ENCODE measurements at places on chromosomes 16 and 17.

DNA sequence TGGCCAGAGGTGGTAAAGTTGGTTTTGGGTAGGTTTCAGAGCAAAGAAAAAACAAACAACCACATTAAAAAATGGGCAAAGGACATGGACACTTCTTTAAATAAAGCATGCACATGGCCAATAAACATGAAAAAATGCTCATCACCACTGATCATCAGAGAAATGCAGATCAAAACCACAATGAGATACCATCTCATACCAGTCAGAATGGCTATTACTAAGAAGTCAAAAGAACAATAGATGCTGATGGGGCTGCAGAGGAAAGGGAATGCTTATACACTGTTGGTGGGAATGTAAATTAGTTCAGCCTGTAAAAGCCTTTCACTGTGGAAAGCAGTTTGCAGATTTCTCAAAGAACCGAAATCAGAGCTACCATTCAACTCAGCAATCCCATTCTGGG lies 598.4 kb upstream of the SOX9 start:
- no peaks in the 10 kb centered on the region for H3K36me3 ChIP-seq
- H3K4me3 ChIP-seq, result no peak overlapping the region
- no peaks in the 10 kb centered on the region for H3K27me3 ChIP-seq
- H3K27ac ChIP-seq, result no peak overlapping the region
- H3K4me1 ChIP-seq, result no peaks in the 10 kb centered on the region
- no peak for DNase-seq

DNA sequence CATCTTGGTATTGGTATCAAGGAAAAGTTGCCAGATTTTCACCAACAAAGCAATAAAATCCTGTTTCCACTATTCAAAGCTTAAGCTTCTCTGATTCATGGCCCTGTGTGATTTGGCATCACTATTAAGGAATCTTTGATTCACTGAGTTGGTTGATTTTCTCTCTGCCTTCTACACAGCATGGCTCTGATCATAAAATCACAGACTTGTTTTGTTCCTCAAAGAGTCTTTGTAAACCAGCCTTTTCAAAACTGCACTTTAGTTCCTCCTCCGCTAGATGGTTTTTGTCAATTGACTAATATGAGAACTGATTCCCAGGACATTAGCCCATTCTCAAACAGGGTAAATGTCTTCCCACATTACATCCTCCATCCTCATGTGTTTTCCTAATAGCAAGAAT lies 197.6 kb downstream of the DNAH9 start:
- no peaks in the 10 kb centered on the region for H3K36me3 ChIP-seq
- H3K4me3 ChIP-seq, result no peak overlapping the region
- no peak for DNase-seq
- H3K27me3 ChIP-seq, result no peaks in the 10 kb centered on the region
- H3K4me1 ChIP-seq, result no peaks in the 10 kb centered on the region
- H3K27ac ChIP-seq, result no peak overlapping the region

DNA sequence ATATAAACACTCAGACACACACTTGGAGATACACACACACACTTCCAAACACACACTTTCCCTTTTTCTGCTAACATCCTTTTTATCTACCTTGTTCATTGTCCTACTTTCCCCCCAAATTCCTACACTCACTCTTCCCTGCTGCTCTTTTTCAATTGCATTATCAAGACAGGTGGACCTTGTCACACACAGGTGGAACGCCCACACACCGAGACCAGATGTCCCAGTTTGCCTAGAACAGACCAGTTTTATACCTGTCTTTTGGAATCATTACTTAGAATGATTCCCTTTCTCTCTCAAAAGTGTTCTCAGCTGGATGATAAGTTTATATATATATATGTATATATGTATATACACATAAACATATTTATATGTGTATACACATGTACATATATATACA lies 50.7 kb upstream of the ARHGAP44 start:
- no peaks in the 10 kb centered on the region for H3K36me3 ChIP-seq
- no peak overlapping the region for H3K4me3 ChIP-seq
- no peaks in the 10 kb centered on the region for H3K4me1 ChIP-seq
- H3K27me3 ChIP-seq, result no peaks in the 10 kb centered on the region

DNA sequence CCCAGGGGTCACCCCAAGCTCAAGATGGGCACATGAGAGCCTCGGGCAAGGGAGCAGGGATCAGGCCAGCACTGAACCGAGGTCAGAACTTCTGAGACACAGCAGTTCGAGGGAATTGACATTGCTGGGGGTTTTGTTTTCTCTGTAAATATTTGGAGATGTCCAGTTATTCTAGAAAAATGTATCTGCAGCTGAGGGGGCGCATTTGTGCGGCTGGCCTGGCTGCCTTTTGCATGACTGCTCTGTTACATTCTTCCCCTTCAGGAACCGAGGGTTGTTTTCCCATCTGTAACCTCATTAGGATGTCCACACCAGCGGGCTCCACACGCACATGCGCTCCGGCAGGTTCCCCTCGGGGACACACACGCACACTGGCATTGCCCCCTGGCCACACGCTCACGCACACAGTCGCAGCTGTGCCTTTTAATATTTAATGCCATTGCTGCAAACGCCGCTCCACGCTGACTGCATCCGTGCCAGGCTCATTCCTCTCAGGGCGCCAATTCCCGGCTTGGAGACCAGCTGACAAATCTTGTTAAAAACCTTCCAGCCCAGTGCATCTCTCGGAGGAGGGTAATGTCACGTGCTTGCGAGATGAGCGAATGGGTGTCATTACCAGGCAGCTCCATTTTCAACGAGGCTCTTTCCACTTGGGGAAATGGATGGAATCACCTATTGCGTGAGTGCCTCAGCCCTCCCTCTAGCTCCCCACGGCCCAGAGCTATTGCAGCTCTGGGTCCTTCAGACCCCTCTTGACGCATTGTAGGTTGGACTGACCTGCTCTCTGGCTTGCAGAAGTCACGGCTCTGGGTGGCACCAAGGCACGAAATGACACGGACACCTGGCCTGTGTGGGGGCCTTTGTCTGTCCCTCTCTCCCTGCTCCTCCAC lies 13.1 kb downstream of the CCR7 start:
- DNase-seq, result no peak
- H3K27ac ChIP-seq, result no peak overlapping the region
- no peak overlapping the region for H3K4me3 ChIP-seq
- H3K4me1 ChIP-seq, result peaks cover 25% of the 10 kb centered on the region
- H3K36me3 ChIP-seq, result no peaks in the 10 kb centered on the region
- H3K27me3 ChIP-seq, result peaks cover 8% of the 10 kb centered on the region

- H3K36me3 ChIP-seq, result peaks cover 7% of the 10 kb centered on the region
- H3K27me3 ChIP-seq, result no peaks in the 10 kb centered on the region
- no peak for DNase-seq
- H3K4me1 ChIP-seq, result peaks cover 2% of the 10 kb centered on the region
Observed at GRCh38 chr16:81321039-81321438, 6.3 kb downstream of the GAN start.

DNA sequence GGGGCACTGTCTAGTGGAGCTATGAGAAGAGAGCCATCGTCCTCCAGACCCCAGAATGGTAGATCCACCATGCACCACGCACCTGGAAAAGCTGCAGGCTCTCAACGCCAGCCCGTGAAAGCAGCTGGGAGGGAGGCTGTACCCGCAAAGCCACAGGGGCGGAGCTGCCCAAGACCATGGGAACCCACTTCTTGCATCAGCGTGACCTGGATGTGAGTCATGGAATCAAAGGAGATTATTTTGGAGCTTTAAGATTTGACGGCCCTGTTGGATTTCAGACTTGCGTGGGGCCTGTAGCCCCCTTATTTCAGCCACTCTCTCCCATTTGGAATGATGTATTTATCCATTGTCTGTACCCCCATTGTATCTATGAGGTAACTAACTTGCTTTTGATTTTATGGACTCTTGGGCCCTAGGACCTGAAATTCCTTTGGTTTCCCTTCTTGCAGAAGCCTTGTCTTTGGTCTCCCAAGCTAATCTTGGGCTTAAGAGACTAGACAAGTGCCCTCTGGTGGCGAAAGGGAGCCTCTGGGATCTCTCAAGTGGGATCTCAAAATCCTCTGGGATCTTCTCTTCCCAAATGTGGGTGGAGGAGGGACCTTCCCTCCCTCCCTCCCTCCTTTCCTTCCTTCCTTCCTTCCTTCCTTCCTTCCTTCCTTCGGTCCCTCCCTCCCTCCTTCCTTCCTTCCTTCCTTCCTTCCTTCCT lies 58.2 kb upstream of the HAPSTR1 start:
- no peaks in the 10 kb centered on the region for H3K36me3 ChIP-seq
- H3K27ac ChIP-seq, result no peak overlapping the region
- peaks cover 2% of the 10 kb centered on the region for H3K27me3 ChIP-seq
- H3K4me3 ChIP-seq, result no peak overlapping the region

- no peak overlapping the region for H3K27ac ChIP-seq
- H3K27me3 ChIP-seq, result peaks cover 7% of the 10 kb centered on the region
Observed at GRCh38 chr16:56309008-56309407, 116.3 kb downstream of the AMFR start.

DNA sequence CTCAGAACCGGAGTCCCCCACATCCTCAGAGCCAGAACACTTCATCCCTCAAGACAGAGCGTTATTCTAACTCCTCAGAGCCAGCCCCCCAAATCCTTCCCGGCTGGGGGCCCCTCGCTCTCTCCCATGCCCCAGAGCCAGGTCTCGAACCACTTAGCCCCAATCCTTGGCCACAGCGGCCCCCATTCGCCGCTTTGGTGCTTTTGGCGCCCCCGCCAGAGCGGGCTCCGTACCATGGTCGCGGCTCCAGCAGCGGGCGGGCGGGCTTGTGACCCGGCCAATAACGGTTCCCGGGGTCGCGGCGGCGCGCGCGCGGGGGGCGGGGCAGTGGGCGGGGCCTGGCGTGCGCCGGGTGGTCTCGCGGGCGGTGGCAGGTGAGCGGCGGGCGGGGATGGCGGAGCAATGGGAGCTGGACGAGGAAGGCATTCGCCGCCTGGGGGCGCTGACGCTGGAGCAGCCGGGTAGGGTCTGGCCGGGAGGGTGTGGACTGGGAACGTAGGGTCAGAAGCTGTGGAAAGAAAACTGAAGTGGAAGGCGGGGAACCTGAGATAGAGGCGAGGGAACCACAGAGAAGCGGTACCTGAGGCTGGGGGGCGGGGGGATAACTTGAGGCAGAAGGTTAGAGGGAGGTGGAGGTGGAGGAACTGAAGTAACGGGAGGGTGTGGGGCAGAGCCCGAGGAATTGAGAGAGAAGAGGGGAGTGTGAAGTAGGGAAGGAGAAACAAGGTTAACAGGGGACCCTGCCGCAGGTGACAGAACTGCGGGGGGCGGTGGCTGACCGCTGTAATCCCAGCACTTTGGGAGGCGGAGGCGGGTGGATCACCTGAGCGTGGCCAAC lies at the start of the genes KCTD19 and LRRC36:
KCTD19 (minus strand) TSS at position 270 of the 838 bp plus-strand sequence; CDS start at position 236, 34 bp downstream.
LRRC36 (plus strand) TSS at position 344 of the 838 bp plus-strand sequence; CDS start at position 392, 48 bp downstream.
- H3K4me3 ChIP-seq, result peak within 1 kb of the TSS; percentile 90
- DNase-seq, result peak; percentile 99
- peaks cover 6% of the 10 kb centered on the region for H3K27me3 ChIP-seq
- H3K36me3 ChIP-seq, result no peaks in the 10 kb centered on the region
- peak within 1 kb of the TSS; percentile 23 for H3K27ac ChIP-seq

DNA sequence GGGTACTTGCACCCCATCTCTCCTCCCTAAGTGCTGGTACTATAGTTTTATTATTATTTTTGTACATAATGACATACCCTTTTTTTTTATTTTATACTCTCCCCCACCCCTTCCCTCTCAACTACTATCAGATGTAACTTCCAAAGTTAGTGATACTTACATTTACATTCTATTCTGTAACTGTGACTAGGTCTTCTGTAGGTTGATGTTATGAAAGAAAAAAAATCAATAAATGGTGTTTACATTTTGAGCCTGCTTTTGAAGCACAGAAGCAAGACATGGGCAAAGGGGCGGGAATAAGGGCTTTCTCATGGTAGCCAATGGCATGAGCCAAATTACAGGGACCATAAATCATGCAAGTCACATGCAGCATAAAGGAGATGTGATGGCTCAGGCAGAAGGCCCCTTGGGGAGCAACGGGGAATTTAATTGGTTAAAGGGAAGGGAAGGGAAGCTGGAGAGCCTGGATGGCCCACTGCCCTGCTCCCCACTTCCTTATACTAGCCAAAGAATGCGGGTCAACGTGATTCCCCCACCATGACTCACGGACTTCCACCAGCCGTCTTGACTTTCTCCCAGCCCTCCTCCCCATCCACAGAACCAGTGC lies 2.4 kb upstream of the ACSF2 start:
- peaks cover 13% of the 10 kb centered on the region for H3K27me3 ChIP-seq
- no peak for DNase-seq
- H3K4me3 ChIP-seq, result no peak overlapping the region
- peaks cover 16% of the 10 kb centered on the region for H3K36me3 ChIP-seq

- peak; percentile 55 for DNase-seq
- peak overlapping the region; percentile 88 for H3K4me3 ChIP-seq
- H3K36me3 ChIP-seq, result no peaks in the 10 kb centered on the region
- H3K27me3 ChIP-seq, result peaks cover 8% of the 10 kb centered on the region
- no peak overlapping the region for H3K27ac ChIP-seq
- H3K4me1 ChIP-seq, result peaks cover 9% of the 10 kb centered on the region
Observed at GRCh38 chr17:9645851-9646545, 681 bp downstream of the USP43 start.

DNA sequence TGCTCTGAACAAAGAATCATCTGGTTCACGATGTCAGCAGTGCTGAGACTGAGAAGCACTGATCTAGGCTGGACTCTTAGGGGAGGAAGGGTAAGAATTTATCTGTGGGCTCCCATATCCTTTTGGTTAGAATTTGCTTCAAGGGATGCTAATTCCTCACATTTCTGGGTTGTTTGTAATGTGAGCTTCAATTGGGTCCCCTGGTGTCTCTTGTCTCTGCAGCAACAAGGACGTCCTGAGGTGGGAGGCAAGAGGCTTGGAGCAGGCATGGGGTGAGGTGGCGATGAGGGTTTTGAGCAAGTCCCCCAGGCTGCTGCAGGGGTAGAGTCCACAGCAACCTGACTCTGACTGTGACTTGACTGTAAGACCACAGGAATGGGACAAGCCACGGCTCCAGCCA lies 213.8 kb upstream of the NLRP1 start:
- no peaks in the 10 kb centered on the region for H3K27me3 ChIP-seq
- no peak for DNase-seq
- H3K36me3 ChIP-seq, result no peaks in the 10 kb centered on the region
- no peak overlapping the region for H3K4me3 ChIP-seq

DNA sequence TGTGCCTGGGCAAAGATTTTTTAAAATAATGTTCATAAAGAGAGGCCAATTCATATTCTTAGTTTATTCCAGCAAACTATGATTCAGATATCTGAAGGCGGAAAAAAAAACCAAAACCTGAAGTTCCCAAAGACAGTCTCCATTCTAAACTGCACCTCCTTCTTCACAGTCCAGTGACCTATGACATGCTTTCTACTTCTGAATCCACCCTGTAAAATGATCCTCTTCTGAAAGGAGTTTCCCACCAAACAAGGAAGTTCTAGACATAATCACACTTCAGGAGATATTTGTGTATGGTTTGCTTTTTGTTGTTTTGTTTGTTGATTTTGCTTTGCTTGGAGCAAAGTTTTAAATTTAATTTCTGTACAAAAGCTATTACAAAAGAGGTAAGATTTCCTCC lies 12.9 kb upstream of the CHST4 start:
- peaks cover 3% of the 10 kb centered on the region for H3K27me3 ChIP-seq
- H3K36me3 ChIP-seq, result no peaks in the 10 kb centered on the region
- no peak for DNase-seq
- H3K4me3 ChIP-seq, result no peak overlapping the region
- H3K4me1 ChIP-seq, result peaks cover 12% of the 10 kb centered on the region
- peak overlapping the region; percentile 44 for H3K27ac ChIP-seq

- H3K4me3 ChIP-seq, result no peak overlapping the region
- H3K36me3 ChIP-seq, result no peaks in the 10 kb centered on the region
- DNase-seq, result no peak
- H3K27ac ChIP-seq, result no peak overlapping the region
Observed at GRCh38 chr17:76641501-76641900, 2.1 kb downstream of the ST6GALNAC1 start.

- peaks cover 5% of the 10 kb centered on the region for H3K27me3 ChIP-seq
- H3K4me1 ChIP-seq, result no peaks in the 10 kb centered on the region
- H3K36me3 ChIP-seq, result peaks cover 6% of the 10 kb centered on the region
- H3K27ac ChIP-seq, result no peak overlapping the region
Observed at GRCh38 chr16:62678796-62679195, 642.6 kb upstream of the CDH8 start.

All from endothelial cell (in vitro differentiated cells).